Right cardiac atrium (tissue), 5 donors: ENCODE measurements at places on chromosomes 12 and 14. TPM values are rescaled to one million over a fixed set of nuclear protein-coding genes. Genes with fewer than 3 reads are reported as not detected.

DBX2 gene
- total RNA-seq = 0.11 TPM

PROX2 gene
- not detected for total RNA-seq

TBK1 gene
- total RNA-seq = 14.7 TPM

A2M gene
- 525 TPM for total RNA-seq

TMEM132D gene
- not detected for total RNA-seq

ACTN1 gene
- total RNA-seq = 305 TPM

DNA sequence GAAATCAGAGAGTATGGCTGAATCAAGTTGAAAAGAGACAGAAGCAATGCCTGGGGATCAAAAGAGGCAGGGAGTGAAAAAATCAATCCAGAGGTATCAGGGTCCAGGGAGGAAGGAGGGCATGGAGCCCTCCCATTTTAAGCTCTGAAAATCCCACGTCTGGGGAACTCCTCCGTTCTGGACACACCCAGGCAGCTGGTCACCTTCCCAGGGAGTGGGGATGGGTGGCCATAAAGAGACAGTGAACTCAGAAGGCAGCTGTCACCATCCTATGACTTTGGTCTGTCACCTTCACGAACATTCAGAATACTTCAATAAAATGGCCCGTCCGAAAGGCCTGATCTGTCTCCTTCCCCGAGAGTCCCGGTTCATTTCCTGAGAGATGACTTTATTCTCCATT lies 71.6 kb downstream of the MAP1LC3B2 start:
- no peak for DNase-seq

DNA sequence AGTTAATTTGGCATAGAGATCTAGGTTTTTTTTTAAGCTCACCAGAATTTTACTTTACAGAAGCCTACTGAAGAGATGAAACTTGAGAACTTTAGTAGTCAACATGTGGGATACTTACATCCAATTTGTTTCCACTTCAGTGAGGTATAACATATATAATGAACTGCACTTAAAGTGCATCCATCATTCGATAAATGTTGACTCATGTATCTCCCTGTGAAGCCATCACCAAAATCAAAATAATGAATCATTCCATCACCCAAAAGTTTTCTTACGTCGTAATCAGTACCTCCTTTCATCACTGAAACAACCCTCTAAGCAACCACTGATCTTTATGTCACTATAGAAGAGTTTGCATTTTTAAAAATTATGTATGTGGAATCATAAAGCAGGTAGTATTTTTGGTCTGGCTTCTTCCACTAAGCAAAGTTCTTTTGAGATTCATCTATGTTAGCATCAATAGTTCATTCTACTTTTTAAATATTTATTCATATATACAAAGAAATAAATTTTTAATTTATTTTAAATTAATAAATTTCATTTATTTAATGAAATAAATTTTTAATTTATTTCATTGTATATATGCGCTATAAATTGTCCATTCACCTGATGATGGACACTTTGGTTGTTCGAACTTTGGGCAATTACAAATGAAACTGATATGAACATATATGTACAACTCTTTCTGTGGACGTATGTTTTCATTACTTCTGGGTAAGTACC lies 2.0 kb upstream of the CPNE8 start:
- DNase-seq = no peak

DNA sequence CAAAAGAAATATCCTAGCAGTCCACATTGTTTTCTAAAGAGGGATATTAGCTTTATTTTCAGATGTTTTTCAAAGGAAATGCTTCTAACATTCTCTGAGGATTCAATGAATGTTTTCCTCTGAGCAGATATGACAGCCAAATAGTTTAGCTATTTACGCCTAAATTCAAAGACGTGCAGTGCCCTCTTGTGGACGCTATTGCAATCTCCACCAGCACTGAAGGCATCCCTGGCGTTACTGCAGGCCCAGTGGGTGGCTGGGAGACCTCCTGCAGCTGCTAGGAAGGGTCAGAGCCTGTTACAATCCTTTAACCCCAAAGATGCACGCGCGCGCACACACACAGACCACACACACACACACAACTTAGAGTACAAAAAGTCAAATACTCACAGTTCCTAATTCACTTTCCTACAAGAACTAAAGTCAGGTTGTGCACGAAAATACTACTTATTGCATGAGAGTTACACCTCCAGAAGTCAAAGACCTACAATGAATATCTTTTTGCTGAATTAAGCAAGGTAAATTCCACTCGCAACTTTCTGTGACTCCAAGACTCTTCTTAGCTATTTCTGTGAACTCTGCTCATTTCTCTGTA lies 589.3 kb upstream of the TMEM132C start:
- DNase-seq = peak; percentile 85

DNA sequence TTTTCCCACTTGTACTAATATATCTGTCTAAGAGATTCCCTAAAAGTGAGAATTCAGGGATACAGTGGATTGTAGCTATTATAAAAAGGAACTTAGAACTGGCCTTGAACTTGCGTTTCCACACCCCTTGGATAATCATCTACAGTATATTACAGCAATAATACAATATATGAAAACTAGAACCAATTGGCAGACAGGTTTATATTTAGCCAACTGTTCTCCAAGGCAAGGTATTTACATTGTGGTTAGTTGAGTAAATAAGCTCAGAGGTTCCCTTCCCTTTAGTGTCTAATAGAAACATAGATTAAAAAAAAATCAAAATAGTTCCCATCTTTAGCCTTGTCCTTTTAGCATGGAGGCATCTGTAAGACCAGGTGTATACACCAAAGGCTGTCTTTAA lies 42.1 kb downstream of the LIMA1 start:
- DNase-seq = no peak

DNA sequence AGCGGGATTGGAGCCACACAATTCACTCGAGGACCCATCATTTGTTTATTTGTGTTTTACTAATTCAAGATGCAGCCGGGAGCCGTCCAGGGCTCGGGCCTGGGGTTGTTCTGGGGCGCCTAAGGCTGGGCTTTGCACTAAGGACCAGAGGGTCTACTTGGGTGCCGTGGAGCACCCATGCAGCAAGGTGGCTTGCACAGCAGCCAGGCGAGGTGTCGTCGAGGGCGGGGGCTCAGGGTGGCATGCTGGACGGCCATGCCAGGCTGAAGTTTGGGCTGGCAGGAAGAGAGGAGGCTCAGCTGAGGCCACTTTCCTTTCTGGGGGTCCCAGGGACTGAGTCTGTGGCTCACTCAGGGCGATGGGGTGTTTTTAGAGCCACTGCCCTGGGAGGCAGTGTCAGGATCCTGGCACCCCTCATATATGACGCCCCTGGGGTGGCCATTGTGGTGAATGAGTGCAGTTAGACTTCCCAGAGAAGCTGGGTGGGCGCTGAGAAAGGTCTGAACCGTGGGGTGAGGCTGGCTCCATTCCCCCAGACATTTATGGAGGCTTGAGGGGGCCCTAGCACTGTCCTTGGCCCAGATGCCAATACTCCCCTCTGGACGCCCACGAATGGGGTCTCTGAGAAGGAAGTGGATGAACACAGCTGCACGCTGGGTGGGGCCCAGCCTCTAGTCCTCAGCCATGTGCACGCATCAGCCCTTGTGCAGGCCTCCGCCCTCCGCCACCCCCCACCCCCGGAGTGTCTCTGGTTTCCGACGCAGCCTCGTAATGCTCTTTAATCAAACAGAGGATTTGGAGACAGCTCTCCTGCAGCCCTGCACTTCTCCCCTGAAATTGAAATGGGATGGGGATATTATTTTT lies 11.3 kb downstream of the MEG3 start:
- DNase-seq = no peak

DNA sequence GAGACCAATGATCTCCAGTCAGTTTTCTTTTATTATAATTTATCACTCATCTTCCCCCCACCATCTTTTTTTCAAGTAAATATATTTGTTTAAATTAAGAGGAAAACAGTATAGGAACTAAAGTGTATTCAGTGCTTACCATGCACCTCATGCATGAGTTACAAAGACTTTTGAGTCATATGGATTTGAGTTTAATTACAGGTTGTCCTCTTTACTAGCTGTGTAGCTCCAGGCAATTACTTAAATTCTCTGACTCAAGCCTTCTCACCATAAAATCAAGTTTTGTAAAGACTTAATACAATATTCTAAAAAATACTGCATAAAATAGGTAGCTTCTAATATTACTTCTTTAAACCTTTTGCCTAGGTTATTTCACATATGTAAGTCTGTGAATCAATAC lies 251.3 kb downstream of the SLC16A7 start:
- DNase-seq = no peak

DNA sequence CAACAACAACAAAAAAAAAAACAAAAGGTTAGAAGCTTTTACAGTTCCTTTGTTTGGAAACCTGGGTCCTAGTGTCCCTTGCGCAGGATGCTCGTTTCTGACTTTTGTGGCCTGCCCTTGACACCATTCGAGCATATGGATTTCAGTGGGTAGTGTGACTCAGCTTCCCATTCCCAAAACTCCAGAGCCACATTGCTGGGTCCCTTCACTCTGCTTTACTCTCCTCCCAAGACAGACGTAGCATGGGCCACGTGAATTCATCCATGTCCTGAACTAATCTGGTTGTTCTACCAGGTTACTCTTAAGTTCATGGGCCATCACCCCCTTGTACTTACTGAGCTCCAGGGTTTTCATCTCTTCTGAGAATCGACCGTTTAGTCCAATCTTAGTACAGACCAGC lies 68.0 kb upstream of the MAX start:
- no peak for DNase-seq

GRCh38 chr14:35818346-35819115 lies 7.6 kb upstream of the BRMS1L start:
- DNase-seq = no peak

- no peak for DNase-seq
Observed at GRCh38 chr14:37985826-37986470, 221.8 kb upstream of the SSTR1 start.

GRCh38 chr12:52630008-52630500 lies 11.7 kb upstream of the KRT73 start:
- DNase-seq = no peak

- DNase-seq = no peak
Observed at GRCh38 chr12:53118751-53119300, 15.5 kb downstream of the SOAT2 start.

DNA sequence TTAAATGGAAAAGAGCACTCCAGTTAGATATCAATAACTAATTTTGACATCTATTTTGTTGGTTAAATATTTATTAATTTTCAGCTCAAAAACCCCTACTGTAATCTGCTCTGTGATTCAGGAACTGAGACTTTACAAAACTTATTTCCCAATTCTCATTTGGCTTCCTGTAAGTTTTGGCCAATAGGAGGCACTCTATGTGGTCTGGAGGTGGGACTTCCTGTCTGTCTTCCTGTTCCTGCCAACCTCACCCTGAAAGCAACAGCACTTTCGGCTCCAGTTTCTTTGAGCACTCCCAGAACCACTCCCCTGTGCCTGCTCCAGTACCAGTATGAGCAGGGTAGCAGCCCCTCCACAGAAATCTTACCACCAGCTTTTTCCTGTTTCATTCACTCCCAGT lies 1027.0 kb downstream of the VRK1 start:
- no peak for DNase-seq

DNA sequence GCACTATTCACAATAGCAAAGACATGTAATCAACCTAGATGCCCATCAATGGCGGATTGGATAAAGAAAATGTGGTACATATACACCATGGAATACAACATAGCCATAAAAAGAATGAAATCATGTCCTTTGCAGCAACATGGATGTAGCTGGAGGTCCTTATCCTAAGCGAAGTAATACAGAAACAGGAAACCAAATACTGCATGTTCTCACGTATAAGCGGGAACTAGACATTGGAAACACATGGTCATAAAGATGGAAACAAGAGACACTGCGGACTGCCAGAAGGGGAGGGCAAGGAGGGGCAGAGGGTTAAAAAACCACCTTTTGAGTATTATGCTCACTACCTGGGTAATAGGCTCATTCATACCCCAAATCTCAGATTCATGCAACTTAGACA lies 234.1 kb upstream of the PLXNC1 start:
- DNase-seq = no peak

DNA sequence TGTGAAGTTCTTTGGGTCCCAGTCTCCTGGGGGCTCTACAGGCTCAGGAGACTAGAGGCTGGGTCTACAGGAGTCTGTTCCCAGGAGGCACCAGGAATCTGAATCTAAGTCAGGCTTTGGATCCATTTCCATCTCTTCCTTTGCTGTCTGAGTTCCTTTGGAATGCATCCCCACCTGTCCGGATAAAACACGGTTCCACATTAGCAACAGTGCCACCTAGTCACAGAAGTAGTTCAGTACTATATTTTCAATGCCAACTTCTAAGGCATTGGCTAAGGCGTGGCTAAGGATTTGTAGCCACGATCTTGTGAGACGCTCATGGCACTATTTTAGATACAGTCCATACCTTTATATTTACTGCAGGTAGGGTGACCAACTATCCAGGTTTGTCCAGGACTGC lies 15.1 kb downstream of the ZC2HC1C start:
- no peak for DNase-seq
